ENCODE measurements at places on chromosomes 11 and 22.

DNA sequence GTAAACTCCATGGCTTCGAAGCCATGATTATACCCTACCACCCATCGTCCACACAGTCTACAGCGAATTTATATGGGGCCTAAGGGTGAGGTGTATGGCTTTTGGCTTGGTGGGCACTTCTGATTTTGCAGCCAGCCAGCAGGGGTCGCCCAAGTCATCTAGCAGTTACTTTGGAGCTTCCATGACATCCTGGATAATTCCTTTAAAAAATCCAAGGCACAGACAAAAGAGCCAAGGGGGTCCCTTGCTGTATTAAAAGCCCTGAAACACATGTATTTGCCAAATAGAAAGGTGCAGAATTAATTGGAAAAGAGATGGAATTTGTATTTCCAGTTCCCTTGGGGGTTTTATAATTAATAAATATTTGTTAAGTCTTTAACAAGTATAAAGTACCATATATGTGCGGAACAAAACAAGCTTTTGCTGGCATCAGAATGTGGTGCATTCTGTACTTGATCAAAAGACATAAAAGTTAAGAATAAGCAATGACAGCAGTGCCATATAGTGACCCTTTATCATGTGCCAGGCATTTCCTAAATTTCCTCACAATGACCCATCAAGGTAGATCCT, 132.8 kb upstream of the PITPNB start:
- DNase-seq: no peak

DNA sequence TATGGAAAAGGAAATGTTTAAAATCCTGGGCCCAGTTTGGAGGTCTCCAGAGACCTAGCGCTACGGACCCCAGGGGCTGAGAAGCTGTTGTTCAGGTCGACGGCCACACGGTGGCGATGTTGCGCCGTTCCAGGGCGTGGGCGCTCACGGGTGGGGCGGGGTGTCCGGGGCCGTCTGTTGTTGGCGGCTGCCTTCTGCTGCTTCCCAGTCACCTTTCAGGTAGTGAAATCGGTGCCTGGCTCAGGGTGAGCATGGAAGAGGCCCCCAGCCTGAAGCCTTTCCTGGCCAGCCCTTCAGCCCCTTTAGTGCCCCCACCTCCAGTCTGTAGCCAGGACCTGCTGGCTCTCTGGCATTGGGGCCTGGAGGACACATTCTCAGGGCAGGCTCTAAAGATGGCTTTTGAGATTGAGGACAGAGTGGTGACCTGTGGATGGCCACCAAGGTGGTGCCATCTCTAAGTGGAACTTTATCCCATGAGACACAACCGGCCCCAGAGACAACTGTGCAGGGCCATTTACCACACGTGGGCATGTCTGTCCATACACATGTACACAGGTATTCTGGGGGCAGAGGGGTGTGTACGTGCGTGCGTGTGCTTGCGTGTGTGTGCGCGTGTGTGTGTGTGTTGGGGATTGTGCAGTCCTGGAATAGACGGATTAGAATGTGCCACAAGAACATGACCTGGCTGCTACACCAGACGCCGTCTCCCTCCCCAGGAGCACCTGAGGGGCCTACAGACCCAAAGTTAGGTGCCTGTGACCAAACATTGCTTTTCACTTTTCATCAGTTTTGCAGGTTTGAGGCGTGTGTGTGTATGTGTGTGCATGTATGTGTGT, 53.8 kb downstream of the ST14 start:
- DNase-seq: peak; percentile 59

GRCh38 chr22:32628628-32629572, 154.3 kb downstream of the FBXO7 start:
- DNase-seq: no peak

GRCh38 chr22:23104187-23104971, 34.1 kb downstream of the GNAZ start:
- DNase-seq: no peak

DNA sequence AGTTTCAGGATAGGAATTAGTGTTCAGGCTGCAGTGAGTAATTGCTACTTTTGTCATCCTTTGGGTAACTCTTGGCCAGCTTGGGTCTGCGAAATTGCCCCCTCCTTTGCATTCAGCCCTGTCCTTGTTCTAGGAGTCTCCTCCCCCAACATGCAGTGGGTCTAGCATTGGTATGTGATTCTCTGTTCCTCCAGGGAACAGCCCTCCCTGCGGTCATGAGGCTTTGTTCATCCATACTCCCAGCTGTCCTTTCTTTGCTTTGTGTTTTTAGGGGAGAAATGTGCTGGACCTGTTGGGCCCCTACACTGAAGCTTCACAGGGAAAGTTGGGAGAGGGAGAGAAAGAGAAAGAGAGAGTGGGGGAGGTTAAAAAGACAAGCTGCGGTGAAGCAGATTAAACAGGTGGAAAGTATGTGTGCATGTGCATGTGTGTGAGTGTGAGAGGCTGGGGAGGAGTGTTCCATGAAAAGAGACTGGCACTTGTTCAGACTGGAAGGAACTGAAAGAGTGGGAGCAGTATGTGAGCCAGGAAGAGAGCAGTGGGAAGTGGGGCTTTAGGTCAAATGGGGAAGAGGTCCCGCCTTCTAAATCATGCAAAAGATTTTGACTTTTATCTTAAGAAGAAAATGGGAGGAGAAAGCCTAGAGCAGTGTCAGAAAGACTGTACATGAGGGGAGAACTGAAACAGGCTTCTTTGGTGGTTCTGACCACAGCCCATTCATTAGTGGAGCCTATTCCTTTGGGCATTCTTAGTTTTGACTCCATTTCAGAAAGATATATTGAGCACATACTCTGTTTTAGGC, 17.9 kb upstream of the SESN3 start:
- DNase-seq: no peak

DNA sequence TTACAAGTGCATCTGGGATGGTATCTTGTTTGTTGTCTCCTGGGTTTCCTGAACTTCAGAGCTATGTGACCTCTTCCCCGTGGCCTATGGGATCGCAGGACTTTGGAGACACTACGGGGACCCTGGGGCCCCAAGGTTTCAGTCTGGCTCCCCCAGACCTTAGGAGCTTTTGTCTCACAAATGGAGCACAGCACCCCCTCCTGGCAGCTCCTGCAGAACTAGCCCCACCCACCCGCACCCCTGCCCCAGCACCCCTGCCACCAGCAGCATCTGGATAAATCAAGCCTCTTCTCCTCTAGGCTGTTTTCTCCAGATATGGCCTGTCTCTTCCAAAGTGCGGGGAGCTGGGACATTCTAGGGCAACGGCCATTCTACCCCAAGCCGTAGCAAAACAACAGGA, 10.4 kb downstream of the RCOR2 start:
- peak; percentile 28 for DNase-seq

- no peak for DNase-seq
Observed at GRCh38 chr11:69699213-69699612, 4.6 kb downstream of the FGF19 start.

DNA sequence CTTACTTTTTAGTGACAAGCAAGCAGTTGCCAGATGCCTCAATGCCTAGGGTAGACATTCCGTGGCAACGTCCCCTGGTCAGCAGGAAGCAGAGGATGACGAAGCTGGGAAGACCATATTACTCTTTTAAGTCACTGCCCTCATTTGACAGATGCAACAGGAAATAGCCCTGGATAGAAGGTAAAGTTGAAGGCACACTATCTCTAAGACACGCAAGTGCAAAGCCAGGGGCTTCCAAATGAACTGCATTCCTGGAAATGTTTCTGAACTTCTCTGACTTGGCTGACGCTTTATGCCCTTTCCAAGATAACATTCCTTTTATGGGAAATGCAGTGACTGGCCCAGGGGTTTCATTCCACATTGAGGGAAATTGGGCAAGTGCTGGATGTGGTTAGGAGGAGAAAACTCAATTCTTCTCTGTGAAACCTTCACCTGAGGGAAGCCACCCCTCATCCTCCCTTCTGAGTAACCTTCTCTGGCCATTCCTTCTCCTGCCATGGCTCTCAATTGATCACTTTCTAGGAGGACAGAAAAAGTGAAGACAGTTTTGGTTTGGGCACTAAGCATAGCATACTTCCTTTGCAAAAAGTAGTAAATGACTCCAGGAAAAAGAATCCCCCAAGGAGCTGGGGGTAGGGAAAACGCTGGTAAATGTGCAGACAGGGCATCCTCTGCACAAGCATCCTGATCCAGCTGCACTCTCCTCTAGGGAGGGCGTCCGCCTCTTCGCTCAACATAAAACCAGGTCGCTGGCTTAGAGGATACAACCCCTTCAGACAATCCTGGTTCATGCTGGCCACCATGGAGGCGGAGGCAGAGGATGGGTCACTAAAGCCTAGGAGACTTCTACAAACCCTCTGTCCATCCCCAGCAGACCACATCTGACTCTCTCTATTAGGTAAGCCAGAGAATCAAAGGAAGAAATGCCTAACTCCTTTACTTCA, 14.5 kb downstream of the PCSK7 start:
- no peak for DNase-seq

- DNase-seq: no peak
Observed at GRCh38 chr22:32034275-32034674, 8.8 kb upstream of the SLC5A1 start.

DNA sequence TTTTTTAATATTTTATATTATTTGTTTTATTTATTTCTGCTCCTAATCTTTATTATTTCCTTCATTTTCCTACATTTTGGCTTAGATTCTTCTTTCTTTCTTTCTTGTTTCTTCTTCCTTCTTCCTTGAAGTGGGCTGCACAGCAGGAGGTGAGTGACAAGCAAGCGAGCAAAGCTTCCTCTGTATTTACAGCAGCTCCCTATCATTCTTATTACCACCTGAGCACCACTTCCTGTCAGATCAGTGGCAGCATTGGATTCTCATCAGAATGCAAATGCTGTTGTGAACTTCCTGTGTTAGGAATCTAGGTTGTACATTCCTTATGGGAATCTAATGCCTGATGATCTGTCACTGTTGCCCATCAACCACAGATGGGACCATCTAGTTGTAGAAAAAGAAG, 784.9 kb upstream of the LUZP2 start:
- no peak for DNase-seq

DNA sequence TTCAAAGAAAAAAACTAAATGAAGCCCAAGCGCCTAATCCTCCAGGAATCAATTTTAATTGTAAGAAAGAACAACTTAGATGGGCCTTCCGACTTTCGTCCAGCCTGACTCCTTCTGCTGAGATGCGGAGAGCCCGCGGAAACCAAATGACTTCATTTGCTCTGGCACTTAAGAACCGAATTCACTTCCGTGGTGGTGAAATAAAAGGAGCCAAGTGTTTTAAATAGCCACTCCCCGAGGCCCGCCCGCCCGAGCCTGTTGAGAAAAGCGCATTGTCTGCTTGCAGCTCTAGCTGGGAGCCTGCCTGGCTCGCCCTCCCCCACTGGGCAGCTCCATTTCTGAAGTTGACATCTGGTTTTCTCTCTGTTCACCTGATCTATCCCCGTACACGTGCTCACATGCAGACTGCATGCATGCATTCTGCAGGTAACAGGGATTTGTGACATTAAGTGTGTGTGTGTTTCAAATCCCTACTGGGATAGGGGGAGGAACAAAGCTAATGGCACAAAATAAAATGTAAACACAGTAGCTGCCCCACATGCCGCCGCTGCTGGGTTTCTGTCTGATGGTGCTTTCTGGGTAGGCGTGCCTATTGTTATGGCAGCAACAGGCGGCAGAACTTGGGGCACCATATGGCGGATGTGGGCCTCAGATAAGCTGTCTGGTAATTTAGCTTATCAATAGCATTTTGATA, 6.2 kb downstream of the TEAD1 start:
- DNase-seq: no peak

DNA sequence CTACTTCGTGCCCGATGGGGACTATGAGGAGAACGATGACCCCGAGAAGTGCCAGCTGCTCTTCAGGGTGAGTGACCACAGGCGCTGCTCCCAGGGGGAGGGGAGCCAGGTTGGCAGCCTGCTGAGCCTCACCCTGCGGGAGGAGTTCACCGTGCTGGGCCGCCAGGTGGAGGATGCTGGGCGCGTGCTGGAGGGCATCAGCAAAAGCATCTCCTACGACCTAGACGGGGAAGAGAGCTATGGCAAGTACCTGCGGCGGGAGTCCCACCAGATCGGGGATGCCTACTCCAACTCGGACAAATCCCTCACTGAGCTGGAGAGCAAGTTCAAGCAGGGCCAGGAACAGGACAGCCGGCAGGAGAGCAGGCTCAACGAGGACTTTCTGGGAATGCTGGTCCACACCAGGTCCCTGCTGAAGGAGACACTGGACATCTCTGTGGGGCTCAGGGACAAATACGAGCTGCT, 751 bp downstream of the FIBIN start:
- no peak for DNase-seq

- no peak for DNase-seq
Observed at GRCh38 chr11:46345131-46345597, 2.1 kb upstream of the DGKZ start.

GRCh38 chr11:129265125-129265788, 73.1 kb upstream of the ARHGAP32 start:
- DNase-seq: no peak

Data from activated T-cell treated with anti-CD3 and anti-CD28 coated beads for 4 hours (primary cell).